Sciatic nerve (tissue), 2 donors: ENCODE measurements at places on chromosomes 7 and 10.
A peak's percentile ranks its signal among the peaks of the same experiment; 100 is the strongest.

GRCh38 chr7:96728139-96728538, 18.5 kb upstream of the SEM1 start:
- no peak for DNase-seq

GRCh38 chr7:20798694-20799121, 12.0 kb upstream of the SP8 start:
- no peak for DNase-seq

DNA sequence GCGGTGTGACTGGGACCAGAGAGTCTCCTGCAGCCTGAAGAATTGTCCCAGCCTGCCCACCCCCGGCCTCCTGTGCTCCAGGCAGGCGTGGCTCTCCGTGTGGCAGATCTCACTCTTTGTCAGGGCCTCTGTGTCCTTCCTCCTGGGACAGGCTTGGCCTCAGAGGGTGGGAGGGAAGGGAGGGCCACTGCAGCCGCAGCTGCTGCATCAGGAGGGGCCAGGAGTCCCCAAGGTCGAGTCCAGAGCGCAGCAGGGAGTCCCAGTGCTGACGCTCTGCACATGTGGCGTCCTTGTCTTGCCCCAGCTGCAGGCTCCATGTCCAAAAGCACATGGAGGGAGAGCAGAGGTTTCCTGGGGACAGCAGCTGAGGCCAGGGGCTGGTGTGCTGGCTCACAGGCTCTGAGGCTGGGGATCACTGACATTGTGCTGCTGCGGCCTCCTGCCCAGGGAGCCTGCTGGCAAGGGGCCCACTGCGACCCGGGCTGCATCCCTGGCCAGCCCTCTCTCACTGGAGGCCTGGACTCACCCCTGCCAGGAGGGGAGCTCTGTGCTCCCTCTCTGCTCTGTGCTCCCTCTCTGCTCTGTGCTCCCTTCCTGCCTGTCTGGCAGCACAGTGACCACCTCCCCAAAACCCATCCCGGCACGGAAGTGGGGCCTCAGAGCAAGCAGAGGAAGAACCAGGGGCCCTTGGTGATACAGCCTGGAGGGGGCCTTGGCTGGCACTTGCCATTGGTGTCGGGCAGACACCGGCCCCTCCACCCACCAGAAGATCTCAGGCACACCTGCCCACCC, 114.6 kb upstream of the RET start:
- DNase-seq, result peak; percentile 46

DNA sequence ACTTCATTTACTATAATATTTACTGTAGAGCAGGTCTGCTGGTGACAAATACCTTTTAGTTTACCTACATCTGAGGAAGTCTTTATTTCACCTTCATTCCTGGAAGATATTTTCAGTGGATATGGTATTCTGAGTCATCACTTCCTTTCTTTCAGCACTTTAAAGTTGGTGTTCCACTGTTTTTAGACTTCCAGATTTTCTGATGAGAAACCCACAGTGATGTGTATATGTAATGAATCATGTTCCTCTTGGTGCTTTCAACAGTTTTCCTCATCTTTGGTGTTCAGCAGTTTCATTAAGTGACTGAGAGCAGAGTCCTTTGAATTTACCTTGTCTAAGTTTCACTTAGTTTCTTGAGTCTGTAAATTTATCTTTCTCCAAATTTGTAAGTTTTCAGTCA, 36.4 kb downstream of the COPG2 start:
- no peak for DNase-seq

- no peak for DNase-seq
Observed at GRCh38 chr7:96737545-96738050, 28.0 kb upstream of the SEM1 start.

GRCh38 chr7:4270941-4271715, 411.0 kb upstream of the FOXK1 start:
- no peak for DNase-seq

GRCh38 chr7:138584283-138584682, 116.9 kb downstream of the SVOPL start:
- DNase-seq, result no peak

GRCh38 chr7:133021196-133021595, 60.7 kb downstream of the CHCHD3 start:
- no peak for DNase-seq

- no peak for DNase-seq
Observed at GRCh38 chr10:103828107-103828506, 27.3 kb downstream of the SH3PXD2A start.

DNA sequence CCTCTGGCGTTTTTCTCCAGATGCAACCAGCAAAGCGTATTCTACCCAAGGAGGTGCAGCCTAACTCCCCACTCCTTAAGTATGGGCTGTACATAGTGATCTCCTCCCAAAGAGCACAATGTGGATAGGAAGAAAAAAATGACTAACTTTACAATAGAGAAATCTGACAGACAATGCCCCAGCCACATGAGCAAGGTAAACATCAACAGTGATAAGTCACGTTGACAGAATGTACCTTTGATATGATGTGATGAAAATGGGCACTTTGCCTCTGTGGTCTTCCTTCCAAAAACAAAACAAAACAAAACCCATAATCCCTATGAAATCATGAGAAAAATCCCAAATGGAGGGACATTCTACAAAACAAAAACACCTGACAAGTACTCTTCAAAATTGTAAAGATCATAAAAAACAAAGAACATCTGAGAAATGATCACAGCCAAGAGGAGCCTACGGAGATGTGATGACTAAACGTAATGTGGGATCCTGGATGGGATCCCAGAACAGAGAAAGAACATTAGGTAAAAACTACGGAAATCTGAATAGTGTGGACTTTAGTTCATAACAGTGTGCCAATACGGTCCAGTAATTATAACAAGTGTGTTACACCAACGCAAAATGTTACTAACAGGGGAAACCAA, 50.6 kb downstream of the ABLIM1 start:
- DNase-seq, result no peak

DNA sequence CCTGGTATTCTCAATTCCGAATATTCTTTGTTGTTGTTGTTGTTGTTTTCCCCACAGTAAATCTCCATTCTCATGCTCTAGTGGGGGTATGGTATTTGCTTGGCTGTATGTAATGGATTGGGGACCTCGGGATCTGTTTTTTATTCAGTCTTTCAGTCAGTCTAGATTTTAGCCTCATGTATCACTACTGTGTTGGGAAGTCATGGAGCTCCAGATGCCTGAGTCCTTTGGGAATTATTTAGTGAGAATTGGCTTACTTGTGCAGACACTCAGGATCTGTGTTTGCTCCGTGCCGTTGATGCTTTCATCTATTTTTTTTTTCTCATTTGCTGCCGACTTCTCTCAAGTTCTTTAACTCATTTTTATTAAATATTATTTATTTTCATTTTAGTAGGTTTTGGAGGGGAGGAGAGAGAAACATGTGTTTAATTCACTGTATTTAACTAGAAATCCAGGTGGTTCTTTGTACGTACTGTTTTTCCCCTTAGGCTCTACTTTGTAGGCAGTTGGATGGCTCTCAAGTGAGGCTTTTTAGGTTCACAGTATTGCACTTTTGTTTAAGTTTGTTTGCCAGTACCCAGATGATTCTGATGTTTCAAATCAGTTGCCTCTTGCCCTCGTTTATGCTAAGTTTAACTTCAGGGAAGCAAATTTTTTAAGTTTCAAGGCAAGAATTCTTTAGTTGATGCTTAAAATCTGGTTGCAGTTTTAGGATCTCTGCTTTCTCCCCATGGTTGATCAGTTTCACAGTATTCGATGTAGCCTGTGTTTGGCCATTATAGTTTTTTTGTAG, 36.9 kb downstream of the ZNRF2 start:
- DNase-seq, result no peak

DNA sequence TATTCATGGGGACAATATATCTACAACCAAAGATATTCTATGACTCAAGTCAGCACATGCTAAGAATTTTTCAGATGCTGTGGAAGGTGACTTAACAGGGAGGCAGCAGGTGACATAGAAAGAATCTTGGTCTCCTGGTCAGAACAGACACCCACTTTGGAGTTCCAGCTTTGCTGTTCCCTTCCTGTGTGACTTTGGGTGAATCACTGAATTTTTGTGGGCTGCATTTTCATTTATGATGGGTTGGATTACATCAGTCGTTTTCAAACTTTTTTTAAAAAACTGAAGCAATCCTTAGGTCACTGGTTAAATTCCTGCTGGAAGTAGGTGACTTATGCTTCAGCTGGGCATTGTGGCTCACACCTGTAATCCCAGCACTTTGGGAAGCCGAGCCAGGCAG, 24.9 kb downstream of the RGR start:
- no peak for DNase-seq

DNA sequence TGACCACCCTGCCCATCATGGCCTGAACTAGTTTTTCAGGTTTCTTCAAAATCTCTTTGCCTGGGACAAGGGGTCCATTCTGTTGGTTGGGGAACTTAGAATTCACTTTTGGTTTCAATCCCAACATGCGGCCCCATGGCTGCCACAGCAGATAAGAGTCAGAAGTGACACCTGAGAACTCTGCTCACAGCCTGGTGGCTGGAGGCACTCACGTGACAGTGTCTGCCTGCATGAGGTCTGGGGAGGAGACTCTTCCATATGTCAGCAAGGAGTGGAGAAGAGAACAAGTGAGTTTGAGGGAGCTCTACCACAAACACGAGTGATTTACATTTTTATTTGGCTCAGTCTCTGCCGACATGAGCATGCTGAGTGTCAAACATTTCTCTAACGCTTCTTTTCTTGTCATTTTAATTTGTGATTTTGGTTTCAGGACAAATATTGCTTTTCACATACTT, 370.4 kb downstream of the TNS3 start:
- DNase-seq, result no peak

GRCh38 chr10:95242581-95243317, 48.1 kb downstream of the PDLIM1 start:
- DNase-seq, result no peak

- no peak for DNase-seq
Observed at GRCh38 chr10:116654816-116655215, 34.1 kb downstream of the PNLIPRP2 start.

GRCh38 chr7:46654546-46655443, 733.7 kb upstream of the IGFBP3 start:
- no peak for DNase-seq

- no peak for DNase-seq
Observed at GRCh38 chr7:106430103-106430502, 145.3 kb upstream of the NAMPT start.

DNA sequence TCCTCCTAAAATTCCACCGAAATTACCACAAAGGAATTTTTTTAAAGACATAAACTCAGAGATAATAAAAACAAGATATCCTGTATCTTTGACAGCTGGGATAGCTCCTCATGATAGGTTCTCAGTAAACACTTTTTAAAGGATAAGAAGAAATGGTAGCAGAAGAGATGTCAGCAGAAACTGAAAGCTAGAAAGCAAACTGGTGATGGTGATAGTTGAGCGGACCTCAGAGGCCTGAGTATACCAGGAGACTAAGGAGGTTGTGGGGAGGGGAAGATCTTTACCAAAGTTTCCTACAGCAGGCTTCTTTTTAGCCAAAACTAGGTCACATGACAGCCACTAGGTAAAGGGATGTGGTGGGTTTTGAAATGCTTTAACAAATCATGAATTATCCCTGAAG, 22.5 kb downstream of the PCGF5 start:
- no peak for DNase-seq

DNA sequence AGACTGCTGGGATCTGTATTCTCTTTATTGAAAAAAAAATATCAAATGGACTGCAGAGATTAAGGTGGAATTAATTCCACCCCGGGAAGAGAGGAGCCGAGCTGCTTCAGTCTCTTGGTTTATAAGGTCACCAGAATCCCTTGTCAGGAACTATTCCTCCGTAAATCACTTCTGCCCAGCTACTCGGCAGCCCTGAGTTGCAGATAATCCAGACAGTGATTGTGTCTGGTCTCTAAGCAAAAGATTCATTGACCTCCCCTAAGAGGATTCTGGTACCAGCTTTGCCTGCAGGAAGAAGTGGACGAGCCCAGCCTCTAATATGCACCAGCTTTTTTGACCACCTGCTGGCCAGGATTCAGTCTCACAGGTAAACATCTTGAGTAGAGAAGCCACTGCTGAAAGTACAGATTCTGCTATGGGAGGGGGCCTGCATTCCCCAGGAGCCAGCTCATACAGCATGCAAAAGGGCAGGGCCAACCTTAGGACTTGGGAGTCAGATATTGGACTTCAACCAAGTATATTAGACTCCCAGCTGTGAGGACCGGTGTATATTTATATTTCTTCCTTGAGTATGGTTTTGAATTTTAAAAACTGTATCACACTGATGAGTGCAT, 27.1 kb upstream of the PLXNA4 start:
- DNase-seq, result no peak

DNA sequence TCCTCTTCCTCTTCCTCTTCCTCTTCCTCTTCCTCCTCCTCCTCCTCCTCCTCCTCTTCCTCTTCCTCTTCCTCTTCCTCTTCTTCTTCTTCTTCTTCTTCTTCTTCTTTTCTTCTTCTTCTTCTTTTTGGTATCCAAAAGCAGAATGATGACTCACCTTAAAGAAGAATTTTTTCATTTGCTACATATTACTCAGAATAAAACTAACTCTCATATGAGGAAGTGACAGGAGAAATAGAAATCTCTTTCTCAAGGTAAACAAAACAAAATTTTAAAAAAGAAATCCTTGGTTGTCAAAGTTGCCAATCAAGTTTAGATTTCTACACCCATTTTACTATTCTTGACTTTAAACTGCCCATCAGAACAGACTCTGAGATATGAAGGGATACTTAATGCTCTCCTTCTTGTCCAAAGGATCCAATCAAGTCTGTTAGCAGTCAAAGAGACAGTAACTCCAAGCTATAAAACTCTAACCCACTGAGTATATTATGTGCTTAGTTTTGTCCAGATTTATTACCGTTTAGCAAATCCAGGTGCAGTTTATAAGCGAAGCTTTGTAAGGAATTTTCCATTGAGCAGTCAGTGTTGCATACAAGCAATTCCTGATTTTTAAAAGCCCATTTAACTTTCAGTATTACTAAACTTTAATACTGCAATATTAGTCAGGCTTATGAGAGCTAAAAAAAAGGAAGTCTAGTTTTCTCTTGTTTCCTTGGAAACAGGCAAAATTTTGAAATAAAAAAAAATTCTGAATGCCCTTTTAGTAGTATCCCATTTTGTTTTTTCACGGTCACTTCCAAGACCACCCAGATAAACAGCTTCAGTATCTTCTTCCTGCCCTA, 43.1 kb upstream of the SNX13 start:
- no peak for DNase-seq

DNA sequence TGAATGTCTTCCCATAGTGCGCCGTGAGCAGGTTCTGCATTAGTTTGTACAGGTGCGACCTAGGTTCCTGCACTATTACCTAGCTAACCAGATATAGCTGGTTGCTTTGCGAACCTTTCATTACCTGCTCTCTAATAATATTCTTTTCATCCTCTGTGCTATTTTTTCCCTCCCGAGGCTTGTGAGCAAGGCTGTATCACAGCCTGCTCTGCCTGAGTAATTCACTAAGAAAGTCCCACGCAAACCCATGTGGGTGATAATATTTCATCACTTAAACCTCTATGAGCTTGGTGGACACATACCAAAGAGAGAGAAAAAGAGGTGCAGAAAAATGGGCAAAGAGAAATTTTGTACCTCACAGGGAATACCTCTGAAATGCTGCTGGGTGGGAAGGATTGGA, 8.4 kb downstream of the INHBA start:
- no peak for DNase-seq

DNA sequence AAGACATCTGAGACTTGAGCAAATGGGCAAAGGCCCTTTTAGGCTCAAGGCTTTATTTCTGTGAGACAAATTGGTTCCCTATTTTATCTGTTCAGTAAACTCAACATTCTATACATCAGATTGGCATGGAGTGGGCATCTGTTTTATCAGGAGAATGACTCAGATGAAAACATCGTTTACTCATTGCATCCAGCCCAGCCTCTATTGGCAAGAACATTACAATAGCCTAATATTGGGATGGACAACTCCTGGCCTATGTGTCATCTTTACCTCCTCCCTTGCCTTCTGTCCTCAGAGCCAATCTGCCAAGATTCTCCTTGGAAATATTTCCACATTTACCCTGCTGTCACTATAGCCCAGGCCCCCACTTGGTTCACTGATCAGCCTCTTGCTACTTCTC, 5.5 kb upstream of the BLNK start:
- no peak for DNase-seq
